ENCODE measurements at places on chromosomes 4 and X. TPM values are rescaled to one million over a fixed set of nuclear protein-coding genes. Genes with fewer than 3 reads are reported as not detected.

The NCBP2L gene
- not detected for total RNA-seq

The VCX3A gene
- not detected for total RNA-seq

The ZNF630 gene
- 2.0 TPM for total RNA-seq

The TLR2 gene
- total RNA-seq: 2.6 TPM

GRCh38 chrX:32877592-32877991 lies 333.8 kb downstream of the DMD start:
- DNase-seq: peak; percentile 95

DNA sequence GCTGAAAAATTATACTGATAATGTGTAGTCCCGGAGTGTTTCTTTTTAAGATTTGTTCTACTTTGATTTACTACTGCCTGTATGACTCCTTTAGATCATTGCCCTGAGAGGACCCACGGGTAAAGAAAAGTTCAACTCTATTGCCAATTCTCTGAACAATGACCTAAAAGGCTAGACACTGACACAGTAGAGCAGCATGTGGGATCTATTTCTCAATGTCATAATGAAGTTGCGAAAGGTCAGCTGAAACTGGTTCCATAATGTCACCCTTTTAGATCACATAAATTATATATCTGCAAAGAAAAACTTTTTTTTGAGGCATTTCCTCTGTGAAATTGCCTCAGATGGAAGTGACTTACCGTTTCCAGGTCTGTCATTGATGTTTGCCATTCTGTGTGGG lies 67.4 kb downstream of the GLRB start:
- DNase-seq: no peak
